Neuronal stem cell (in vitro differentiated cells): ENCODE measurements at places on chromosomes 1 and 21.

DNA sequence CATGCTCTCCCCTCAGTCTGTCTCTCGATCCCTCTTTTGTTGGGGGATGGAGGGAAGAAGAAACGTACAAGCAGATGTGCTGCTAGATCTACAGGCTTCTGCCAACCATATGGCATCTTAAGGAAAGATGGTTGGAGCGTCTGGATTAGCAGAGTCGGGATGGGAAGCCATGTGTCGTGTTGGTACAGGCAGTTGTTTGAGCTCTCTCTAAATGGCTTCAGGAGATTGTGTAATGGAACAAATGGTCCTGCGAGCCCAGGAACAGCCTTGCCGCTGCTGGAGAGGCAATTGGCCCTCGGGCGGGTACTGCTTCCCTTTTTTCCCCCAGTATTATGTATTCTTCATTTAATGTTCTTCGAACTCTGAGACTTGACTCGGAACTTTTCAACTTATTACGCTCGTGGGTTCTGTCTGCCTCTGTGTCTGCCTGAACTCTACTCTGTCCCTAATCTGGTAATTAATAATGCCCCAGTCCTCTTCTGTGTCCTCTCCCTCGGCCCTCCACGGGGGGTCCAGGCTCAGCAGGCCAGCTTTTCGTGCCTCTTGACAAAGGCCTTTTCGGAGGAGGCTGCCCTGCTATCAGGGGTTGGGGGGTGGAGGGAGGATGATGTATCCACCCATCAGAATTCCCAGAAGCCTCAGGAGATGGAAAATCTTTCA, 215.3 kb downstream of the SDCCAG8 start:
- no peak overlapping the region for H3K4me3 ChIP-seq
- H3K4me1 ChIP-seq = peaks cover 51% of the 10 kb centered on the region
- H3K36me3 ChIP-seq = no peaks in the 10 kb centered on the region
- H3K27me3 ChIP-seq = no peaks in the 10 kb centered on the region
- peak overlapping the region; percentile 80 for H3K27ac ChIP-seq
- DNase-seq = no peak

GRCh38 chr1:201570886-201571624, 32.1 kb downstream of the NAV1 start:
- H3K27me3 ChIP-seq = no peaks in the 10 kb centered on the region
- DNase-seq = no peak
- H3K27ac ChIP-seq = no peak overlapping the region
- no peaks in the 10 kb centered on the region for H3K36me3 ChIP-seq

DNA sequence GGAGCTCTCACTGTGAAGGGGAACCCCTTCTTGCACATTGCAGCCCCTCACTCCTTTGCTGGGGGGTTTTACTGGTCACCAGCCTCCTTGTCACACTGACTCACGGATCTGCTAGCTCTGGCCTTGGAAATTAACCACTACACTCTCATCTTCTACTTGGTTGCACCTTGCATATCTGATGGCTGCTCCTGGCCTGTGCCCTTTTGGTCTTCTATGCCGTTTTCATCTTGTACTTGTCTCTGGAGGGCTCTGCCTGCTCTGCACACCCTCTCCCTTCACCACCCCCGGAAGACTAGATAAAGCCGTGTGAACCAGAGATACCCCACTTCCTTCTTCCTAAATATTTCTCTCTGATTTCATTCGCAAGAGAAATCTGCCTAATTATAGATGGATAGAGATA, 44.6 kb downstream of the CD247 start:
- H3K4me1 ChIP-seq = peaks cover 19% of the 10 kb centered on the region
- DNase-seq = no peak
- H3K27ac ChIP-seq = no peak overlapping the region
- no peak overlapping the region for H3K4me3 ChIP-seq

DNA sequence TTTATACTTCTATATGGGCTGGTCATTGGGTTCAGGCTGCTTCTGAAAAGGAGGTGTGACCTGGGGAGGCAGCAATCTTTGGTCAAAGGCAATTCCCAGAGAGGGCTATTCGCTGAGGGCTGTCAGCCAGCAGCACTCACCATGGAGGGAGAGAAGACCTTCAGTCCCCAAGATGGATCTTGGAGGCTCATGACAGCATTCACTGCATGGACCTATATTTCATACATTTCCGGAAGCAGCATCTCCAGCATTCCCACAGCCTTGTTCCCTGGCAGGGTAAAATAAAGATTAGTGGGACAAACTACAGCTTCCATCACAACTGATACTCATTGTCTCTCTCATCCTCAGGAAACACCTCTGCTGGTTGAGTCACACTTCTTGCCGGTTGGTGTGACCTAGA, 146.6 kb downstream of the CNIH3 start:
- no peaks in the 10 kb centered on the region for H3K36me3 ChIP-seq
- no peaks in the 10 kb centered on the region for H3K4me1 ChIP-seq
- DNase-seq = no peak

GRCh38 chr1:47438165-47439016, 547 bp downstream of the FOXD2 start:
- H3K27me3 ChIP-seq = peaks cover 94% of the 10 kb centered on the region
- peak overlapping the region; percentile 17 for H3K4me3 ChIP-seq
- peaks cover 5% of the 10 kb centered on the region for H3K4me1 ChIP-seq
- H3K27ac ChIP-seq = no peak overlapping the region
- DNase-seq = no peak

GRCh38 chr1:197859024-197859423, 43.4 kb upstream of the C1orf53 start:
- H3K4me1 ChIP-seq = no peaks in the 10 kb centered on the region
- no peak for DNase-seq
- no peak overlapping the region for H3K27ac ChIP-seq

- no peak overlapping the region for H3K27ac ChIP-seq
- no peak overlapping the region for H3K4me3 ChIP-seq
- peaks cover 6% of the 10 kb centered on the region for H3K4me1 ChIP-seq
- no peaks in the 10 kb centered on the region for H3K27me3 ChIP-seq
Measured at GRCh38 chr1:56394298-56394697, 185.1 kb downstream of the PLPP3 start.

GRCh38 chr1:209080170-209080781, 503.2 kb upstream of the CAMK1G start:
- no peak overlapping the region for H3K4me3 ChIP-seq
- peaks cover 5% of the 10 kb centered on the region for H3K4me1 ChIP-seq
- H3K36me3 ChIP-seq = no peaks in the 10 kb centered on the region
- no peak for DNase-seq
- no peak overlapping the region for H3K27ac ChIP-seq

DNA sequence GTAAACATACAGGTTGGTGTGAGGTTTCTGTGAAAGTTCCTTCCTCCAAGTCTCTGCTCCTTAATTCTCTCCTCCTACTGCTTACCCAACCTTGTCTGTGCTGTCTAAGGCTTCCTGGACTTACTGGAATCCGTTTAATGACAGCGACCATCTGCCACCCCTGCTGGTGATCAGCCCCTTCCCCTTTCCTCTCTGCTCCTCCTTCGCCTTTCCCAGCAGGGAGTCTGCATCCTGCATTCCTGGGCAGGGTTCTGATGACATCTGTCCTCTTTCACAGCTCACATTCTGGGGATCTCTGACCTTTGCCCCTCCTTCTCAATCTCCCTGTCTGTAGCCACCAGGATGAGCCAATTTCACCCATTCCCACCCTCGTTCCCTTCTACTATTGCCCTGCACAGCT, 66.5 kb downstream of the KIRREL1 start:
- H3K27ac ChIP-seq = no peak overlapping the region
- peak; percentile 46 for DNase-seq
- peaks cover 2% of the 10 kb centered on the region for H3K36me3 ChIP-seq
- no peak overlapping the region for H3K4me3 ChIP-seq

DNA sequence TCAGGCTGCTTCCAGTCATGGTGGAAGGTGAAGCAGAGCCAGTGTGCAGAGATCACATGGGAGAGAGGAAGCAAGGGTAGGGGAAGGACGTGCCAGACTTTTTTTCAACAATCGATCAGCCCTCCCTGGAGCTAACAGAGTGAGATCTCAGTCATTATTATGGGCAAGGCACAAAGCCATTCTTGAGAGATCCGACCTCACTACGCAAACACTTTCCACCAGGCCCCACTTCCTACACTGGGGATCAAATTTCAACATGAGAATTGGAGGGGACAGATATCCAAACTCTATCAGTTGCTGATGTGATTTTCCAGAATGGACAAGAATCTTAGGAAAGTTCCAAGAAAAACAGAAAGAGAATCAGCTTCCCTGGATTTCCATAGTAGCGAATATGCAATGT, 60.5 kb downstream of the BACE2 start:
- H3K27ac ChIP-seq = no peak overlapping the region
- H3K4me1 ChIP-seq = no peaks in the 10 kb centered on the region
- H3K4me3 ChIP-seq = no peak overlapping the region
- H3K27me3 ChIP-seq = no peaks in the 10 kb centered on the region
- no peaks in the 10 kb centered on the region for H3K36me3 ChIP-seq

- peaks cover 12% of the 10 kb centered on the region for H3K4me1 ChIP-seq
- H3K4me3 ChIP-seq = no peak overlapping the region
- no peak for DNase-seq
- peaks cover 2% of the 10 kb centered on the region for H3K36me3 ChIP-seq
- no peak overlapping the region for H3K27ac ChIP-seq
- no peaks in the 10 kb centered on the region for H3K27me3 ChIP-seq
Measured at GRCh38 chr1:214404571-214405213, 123.7 kb downstream of the SMYD2 start.

DNA sequence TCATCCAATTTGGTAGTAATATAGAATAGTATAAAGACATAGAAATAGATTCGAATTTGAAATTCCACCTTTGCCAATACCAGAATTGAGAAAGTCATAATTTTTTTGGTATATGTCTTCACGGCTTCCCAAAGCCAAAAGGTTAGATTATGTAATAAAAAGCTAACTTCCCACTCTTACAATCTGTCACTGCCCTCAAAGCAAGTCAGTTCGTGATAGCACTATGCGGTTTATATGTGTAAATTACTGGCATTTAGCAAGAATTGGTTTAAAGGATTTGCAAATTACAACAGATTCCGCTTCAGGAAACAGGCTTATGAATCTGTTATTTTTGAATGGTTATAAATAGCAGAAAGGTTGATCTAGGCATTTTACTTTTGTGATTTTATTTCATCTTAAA, 679.4 kb upstream of the ADGRL2 start:
- no peaks in the 10 kb centered on the region for H3K36me3 ChIP-seq
- H3K27me3 ChIP-seq = no peaks in the 10 kb centered on the region
- H3K4me1 ChIP-seq = no peaks in the 10 kb centered on the region

GRCh38 chr1:71196685-71197084, 115.8 kb upstream of the ZRANB2 start:
- no peaks in the 10 kb centered on the region for H3K4me1 ChIP-seq
- no peaks in the 10 kb centered on the region for H3K27me3 ChIP-seq
- no peak overlapping the region for H3K4me3 ChIP-seq
- no peak for DNase-seq
- no peaks in the 10 kb centered on the region for H3K36me3 ChIP-seq

DNA sequence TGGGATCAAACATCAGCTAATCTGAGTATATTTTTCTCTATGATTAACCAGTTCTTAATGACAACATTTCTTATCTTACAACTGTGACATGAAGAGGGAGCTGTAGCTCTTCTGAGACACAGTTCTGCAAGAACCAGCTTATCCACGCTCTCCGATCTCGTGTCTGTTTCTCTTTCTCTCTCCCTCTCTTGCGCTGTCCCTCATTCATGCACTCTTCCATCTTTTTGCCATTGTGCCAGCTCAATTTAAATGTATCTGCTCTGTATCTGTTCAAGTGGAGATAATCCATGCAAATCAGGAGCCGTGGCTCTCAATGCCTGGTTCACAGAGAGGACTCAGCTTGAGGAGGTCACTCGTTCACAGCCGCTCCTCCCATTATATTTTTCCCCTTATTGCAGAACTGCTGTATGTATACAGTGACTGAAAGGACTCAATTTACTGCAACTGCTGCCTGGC, 494.7 kb upstream of the ADGRL2 start:
- H3K4me3 ChIP-seq = peak overlapping the region; percentile 50
- H3K4me1 ChIP-seq = peaks cover 7% of the 10 kb centered on the region
- DNase-seq = peak; percentile 45
- H3K27me3 ChIP-seq = no peaks in the 10 kb centered on the region
- no peaks in the 10 kb centered on the region for H3K36me3 ChIP-seq

- no peak overlapping the region for H3K4me3 ChIP-seq
- no peaks in the 10 kb centered on the region for H3K4me1 ChIP-seq
- H3K27me3 ChIP-seq = no peaks in the 10 kb centered on the region
- H3K27ac ChIP-seq = no peak overlapping the region
- H3K36me3 ChIP-seq = peaks cover 33% of the 10 kb centered on the region
Measured at GRCh38 chr1:220642285-220642684, 47.9 kb upstream of the C1orf115 start.

DNA sequence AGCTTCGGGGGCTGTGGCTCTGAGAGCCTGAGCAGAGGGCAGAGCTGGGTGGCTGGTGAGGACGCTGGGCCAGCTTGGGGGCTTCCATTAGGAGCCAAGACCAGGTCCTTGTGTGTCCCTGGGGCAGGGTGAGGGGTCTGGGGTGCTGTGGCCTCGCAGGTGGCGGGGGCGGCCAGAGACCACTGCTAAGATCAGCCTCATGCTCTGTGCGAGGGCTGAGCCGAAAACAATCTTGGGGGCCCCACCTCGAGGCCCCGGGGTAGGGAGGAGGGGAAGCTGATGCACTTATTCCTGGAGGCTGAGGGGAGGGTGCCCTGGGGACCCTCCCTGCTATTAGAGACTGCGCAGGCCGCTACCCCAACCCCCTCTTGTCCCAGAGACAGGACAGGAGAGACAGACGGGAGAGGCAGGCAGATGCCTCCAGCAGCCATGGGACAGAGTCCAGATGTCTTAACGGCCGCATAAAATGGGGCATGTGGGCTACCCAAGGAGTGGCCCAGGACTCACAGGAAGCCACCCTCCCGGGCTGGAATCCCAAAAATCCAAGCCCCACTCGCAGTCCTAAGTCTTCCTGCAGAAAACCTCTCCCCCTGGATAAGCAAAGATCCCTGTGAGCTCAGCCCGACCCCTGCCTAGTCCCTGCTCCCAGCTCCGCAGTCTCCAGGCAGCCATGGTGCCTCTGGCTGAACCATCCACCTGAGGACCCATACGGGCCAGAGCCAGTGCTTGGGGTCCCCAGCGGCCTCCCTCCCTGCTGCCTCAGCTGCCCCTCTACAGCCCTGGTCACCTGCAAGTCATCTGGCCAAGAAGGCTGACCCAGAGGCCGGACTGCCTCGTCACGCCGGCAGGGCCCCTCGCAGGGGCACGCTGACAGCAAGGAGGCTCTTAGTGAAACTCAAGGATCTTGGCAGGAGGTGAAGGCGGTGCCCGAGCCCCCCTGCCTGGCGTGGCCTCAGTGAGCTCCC, 43.6 kb upstream of the COL18A1 start:
- H3K27me3 ChIP-seq = no peaks in the 10 kb centered on the region
- H3K27ac ChIP-seq = no peak overlapping the region
- no peaks in the 10 kb centered on the region for H3K36me3 ChIP-seq
- no peak overlapping the region for H3K4me3 ChIP-seq

DNA sequence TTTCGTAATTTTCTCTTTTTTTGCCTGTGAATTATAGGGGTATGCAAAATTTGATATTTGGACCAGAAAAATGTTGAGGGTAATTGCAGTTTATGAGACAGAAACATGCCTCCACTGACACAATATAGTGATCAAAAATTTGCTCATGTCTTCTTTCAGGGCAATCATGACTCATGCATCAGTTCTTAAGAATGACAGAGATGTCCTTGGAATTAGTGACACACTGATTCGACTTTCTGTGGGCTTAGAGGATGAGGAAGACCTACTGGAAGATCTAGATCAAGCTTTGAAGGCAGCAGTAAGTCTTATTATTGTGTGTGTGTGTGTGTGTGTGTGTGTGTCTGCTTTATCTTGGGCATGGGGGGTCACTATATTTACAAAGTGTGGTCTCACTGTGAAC, 27.5 kb downstream of the CTH start:
- no peaks in the 10 kb centered on the region for H3K27me3 ChIP-seq
- DNase-seq = no peak
- H3K27ac ChIP-seq = no peak overlapping the region
- H3K4me3 ChIP-seq = no peak overlapping the region
- H3K4me1 ChIP-seq = peaks cover 21% of the 10 kb centered on the region
